ENCODE measurements at places on chromosomes 11 and 22.

DNA sequence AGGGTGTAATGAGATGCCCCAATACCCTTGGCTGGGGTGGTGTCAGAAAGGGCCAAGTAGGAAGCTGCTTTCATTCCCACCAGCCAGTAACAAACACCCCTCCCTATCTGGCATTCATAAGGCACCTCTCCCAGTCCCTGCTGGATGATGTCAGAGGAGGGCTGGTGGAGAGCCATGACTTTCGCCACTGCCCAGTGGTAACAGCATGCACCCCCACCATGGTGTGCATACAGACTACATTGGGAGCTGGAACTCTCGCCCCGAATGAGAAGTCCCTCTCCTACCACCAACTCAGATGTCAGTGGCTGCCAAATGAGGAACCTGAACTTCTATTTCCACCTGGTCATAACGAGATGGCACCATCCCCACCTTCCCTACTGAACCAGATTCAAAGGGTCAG is 73.3 kb downstream of the SGSM3 start:
- DNase-seq, result no peak

DNA sequence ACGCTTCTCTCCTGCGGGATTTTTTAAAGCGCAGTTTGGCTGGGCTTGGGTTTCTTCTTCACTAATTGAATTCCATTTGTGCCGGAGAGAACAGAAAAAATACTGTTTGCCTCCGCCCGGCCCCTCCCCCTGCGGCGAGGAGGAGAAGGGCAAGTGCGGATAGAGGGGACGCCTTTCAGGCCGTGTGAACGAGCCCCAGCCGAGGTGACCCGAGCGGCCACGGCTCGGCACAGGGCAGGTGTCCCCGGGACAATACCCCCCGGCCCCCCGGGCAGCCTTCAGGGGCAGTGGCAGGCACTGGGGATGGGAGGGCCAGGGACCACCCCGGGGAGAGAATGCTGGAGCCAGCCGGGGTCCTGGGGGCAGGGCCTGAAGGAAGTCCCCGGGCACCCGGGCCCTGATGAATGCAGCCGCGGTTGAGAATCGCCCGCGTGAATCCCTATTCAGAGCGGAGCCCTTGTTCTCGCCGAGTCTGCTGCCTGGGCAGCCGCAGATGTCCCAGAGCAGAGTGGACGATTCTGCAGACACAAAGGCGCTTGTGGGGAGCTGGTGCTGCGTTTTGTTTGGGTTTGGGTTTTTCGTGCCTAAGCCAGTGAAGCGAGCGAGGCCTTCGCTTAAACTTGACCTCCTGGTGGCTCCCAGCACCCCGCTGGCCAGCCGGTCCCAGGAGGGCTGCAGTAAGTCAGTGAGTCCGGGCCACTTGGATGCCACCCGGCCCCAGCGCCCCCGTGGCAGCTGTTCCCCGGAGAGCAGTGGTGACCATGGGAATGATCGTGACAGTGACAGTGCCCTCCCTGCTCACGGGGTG is 96.0 kb downstream of the WNT7B start:
- no peak for DNase-seq

GRCh38 chr11:115566180-115566764 is 62.1 kb upstream of the CADM1 start:
- DNase-seq, result no peak

DNA sequence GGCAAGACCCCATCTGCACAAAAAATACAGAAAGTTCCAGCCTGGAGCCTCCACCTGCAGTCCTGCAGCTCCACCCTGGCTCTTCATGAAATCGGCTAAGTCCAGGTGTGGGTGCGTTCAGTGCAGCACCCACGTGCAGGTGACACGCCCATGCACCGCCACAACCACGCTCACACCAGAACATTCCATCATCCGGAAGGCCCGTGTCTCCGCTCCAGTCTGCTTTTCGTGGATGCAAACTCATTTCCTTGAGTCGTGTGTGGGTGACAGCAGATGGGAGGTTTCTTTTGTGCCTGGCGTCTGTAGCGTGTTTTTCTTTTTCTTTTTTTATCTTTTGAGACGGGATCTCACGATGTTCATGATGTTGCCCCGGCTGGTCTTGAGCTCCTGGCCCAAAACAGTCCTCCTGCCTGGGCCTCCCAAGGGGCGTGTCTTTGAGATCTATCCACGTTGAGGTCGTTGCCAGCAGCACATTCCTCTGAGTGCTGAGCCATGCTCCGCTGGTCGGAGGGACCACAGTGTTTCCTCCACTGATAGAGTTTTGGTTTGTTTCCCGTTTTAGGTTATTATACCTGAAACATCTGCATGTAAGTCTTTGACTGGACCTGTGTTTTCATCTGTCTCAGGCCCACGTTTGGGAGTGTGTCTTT is 7.2 kb downstream of the PTDSS2 start:
- no peak for DNase-seq
